SJCRH30 (cell line): ENCODE measurements at places on chromosomes 12 and 14. TPM values are rescaled to one million over a fixed set of nuclear protein-coding genes. Genes with fewer than 3 reads are reported as not detected.

DNA sequence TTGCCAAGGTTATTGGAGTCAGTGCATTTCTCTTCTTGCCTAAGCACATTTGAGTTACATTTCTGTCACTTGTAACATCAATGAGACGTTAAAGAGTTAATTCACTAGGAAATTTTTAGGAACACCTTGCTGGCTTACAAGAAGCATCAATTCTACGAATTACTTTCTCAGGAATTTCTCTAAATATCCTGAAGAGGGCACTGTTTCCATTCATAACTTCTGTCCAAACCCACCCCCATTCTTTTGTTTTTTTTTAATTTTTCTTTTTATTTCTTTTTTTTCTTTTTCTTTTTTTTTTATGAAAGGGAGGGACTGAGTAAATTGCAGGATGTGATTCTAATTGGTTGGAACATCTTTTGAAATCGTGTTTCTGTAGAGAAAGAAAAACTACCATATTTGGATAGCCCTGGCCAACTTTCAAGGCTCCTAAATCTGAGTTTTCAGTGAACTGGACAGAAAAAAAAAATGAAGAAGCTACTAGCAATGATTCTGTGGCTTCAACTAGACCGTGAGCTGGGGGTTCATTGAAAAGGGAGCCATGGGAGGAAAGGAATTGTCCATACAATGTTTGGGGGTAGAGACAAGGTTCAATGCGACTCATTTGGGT lies 285.3 kb downstream of the DAD1 start:
- peak; percentile 23 for DNase-seq

- peak; percentile 58 for DNase-seq
Measured at GRCh38 chr12:68180792-68181744, 21.5 kb upstream of the IFNG start.

DNA sequence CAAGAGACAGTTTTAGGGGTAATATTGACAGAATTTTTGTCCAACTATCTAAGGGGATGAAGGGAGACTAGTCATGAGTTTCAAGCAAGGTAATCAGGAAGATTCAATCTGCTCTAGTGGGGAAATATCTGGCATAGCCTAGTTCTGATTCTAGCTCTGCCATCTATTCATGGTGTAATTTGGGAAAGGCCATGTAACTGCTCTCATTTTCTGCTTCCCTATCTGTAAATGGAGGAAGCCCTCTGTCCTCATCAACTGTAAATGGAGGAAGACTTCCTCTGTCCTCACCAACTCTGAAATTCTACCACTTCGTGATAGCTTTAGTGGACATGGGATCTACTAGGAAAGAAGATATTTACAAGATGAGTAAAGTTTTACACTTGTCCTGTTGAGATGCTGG lies 37.9 kb downstream of the BHLHE41 start:
- DNase-seq = no peak

GRCh38 chr12:4829161-4829792 lies 80.4 kb upstream of the KCNA1 start:
- DNase-seq = no peak

GRCh38 chr12:685388-685787 lies 22.1 kb upstream of the NINJ2 start:
- DNase-seq = peak; percentile 58

GRCh38 chr12:20248646-20249045 lies 119.7 kb upstream of the PDE3A start:
- peak; percentile 27 for DNase-seq

DNA sequence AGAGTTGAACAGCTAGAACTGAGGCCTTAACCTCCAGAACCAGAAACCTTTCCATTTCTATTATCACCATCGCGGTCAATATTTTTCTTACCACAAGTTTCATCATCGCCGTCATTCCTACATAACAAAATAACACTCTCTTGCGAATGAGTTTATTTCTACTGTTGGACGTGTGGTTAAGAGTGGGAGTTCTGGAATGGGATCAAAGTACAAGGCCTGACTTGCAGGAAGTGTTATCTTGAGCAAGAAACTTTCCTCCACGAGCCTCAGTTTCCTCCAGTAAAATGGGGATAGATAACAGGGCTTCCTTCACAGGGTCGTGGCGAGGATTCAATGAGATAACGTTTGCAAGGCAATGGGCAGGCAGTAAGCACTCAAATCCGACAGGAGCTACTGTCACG lies 652 bp downstream of the SART3 start:
- no peak for DNase-seq

- no peak for DNase-seq
Measured at GRCh38 chr14:89473989-89474388, 57.0 kb upstream of the FOXN3 start.

GRCh38 chr12:119630223-119630780 lies 36.7 kb downstream of the TMEM233 start:
- no peak for DNase-seq

- DNase-seq = no peak
Measured at GRCh38 chr14:22428700-22429291, 160.2 kb downstream of the DAD1 start.

GRCh38 chr14:31926123-31926522 lies 151.0 kb upstream of the ARHGAP5 start:
- no peak for DNase-seq

DNA sequence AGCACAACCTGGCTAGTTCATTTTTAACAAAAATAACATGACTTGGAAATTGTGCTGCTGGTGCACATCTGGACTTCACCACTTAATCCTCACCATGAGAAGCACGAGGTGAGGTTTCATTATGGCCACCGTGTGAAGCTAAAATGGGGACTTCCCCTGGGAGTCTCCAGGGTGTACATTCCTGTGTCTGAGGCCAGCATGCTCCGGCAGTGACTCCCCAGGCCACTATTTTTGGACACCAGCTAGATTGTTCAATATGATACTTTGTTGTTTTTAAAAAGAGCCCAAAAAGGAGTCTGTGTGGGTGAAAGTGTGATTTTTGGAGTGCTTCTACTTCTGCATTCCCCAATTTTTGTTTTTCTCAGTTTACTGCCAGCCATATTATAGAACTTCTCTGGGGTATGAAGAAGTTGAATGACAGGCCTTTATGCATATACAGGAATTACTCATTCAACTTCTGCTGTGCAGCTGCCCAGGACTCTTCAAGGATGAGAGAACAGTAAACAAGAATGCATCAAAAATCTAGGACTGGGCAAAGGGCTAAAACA lies 16.9 kb upstream of the AICDA start:
- DNase-seq = peak; percentile 38

GRCh38 chr14:75230140-75230792 lies 48.4 kb upstream of the FOS start:
- no peak for DNase-seq

- no peak for DNase-seq
Measured at GRCh38 chr12:64860446-64860998, 36.1 kb downstream of the TBC1D30 start.

DNA sequence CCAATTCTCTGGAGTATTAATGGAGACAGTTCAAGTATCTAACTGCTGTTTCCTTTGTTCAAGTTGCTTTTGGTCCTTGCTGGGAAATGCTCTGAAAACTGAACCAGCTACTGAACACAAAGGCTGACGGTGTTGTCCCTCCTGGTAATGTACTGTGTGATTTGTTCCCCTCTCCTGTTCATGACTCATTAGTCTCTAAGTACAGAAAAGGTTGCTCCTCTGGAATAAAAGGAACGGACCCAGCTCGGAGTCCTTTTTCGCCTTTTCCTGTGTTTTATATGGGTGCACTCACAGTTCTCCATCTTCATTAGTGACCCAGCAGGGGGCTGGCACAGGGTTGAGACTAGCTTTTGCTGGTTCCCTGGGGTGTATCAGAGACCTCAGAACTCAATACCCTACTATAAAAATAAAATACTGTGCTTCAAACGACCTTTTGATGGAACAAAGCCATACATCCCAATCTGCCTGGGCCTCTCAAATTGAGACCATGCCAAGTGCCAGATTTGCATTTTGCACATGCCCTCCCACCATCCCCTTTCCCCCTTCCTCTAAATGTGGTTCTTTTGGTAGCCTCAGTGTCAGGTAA lies 269.7 kb downstream of the RAD51B start:
- peak; percentile 81 for DNase-seq

DNA sequence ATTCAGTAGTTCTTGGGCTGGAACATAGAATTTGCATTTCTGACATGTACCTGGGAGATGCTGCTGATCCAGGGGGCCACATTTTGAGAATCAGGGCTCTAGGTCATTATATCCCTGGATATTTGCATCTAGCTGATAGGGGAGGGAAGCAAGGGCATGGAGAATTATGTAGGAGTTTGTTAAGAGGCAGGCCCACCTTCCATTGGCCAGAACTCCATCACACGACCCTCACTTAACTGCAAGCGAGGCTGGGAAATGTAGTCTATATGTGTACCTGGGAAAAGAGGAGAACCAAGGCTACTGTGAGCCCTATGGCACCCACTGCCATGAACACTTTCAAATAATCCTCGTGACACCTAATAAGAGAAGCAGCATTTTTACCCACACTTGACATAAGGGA lies 657.6 kb downstream of the MED13L start:
- no peak for DNase-seq

DNA sequence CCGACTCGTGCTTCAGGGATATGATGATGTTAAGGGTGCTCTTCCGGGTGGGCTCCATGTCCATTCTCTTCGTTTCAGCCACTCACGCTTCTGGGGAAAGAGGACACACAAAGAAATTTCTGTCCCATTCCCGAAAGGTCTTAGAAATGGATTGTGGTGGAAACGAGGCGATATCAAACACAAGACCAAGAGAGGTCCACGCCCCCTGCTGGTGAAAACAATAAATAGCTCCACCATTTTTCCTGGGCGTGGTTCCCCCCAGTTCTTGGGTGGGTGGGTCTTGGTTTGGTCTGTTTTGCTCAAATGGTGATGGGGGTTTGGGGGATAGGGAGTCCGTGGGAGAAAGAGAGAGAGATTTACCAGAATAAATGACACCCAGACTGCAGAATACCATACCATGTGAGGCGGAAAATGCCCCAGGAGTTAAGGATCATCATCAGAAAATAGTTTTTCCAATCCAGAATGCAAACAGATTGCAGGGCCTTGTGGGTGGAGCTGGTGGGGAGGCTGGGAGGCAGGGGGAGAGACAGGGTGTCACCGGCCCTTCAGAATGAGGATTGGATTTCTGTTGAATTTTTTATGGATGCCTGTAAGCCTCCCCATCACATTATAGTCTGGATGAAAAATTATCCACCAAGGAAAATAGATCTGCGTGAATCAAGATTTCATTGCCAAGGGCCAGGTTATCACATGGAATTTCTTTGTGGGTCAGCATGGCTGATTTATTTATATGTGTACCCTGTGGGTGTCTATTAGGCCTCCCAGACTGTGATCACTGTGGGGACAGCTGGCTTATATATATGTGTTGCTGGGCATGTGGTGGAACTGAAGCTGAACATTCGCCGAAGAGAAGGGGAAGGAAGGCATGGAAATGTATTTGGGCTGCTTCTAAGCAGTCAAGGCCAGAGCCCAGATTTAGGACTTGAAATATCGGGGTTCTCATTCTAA lies 55.8 kb downstream of the SRRM4 start:
- peak; percentile 10 for DNase-seq

DNA sequence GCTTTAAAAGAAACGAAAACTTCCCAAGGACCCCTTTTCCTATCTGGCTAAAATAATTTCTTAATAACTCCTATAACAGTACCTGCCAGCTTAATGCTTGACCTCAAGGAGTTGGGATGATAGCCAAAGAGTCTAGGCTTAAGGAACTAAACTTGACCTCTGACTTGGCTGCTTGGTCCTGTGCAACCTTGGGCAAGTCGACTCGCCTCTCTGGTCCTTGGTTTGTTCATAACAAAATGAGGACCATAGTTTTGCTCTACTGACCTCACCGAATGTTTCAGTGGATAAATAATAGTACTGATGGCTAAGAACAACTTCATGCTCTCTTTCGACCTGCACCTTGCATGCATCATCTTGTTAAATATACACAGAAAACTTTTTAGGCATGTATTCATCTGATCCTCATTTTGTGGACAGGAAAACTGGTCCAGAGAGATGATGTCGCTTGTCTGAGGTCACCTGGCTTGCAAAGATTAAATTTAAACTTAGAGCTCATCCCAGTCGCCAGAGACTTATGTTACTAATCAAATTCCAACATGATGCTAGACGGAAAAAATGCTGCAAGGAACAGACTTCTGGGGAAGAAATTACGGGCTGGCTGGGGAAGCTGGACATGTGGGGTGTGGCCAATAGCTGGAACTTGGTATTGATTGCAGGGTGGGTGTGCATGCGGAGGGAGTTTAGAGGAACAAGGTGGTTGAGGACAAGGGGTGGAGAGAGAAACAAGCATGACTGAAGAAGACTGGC lies 38.0 kb upstream of the WSCD2 start:
- no peak for DNase-seq

- DNase-seq = no peak
Measured at GRCh38 chr12:116594325-116595038, 35.3 kb downstream of the MAP1LC3B2 start.

- DNase-seq = no peak
Measured at GRCh38 chr12:97342130-97342529, 120.5 kb upstream of the RMST start.

DNA sequence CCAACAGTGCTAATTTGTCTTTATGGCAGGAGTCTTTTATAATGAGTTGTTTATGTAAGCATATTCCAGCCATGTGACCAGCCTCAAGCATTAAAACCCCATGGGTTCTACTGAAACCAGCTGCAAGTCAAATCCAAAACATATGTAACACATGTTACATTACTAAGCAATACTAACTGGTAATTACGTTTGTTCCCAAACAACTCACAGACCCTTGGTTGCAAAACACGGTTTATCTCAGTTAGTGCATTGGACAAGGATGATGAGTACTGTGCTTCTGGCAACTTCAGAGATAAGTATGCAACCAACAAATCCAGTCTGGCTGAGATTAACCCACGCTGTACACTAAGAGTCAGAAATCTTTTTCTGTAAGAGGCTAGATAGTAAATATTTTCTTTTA lies 110.1 kb upstream of the FAR2 start:
- DNase-seq = no peak

- no peak for DNase-seq
Measured at GRCh38 chr14:89144066-89144465, 273.0 kb downstream of the FOXN3 start.

DNA sequence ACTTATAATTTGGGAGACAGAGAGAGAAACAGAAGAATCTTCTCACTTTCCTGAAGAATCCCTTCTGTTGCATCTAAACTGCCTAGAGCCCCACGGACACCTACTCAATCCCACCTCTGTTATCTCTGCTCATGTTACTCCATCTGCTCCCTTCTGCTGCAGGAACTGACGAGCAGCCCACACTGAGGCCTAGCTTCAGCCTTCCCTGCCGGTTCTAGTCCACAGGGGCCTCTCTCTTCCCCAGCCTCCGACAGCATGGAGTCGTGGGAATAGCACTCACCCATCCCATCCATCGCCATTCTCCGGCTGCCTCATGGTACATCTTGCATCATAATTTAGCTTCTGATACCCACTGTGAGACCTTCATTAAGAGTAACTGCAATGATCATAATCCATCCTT lies 4.0 kb downstream of the RAB15 start:
- DNase-seq = no peak

The TAMALIN gene
- 3.3 and 4.5 TPM in 2 replicates for total RNA-seq

The MIP gene
- total RNA-seq = not detected in 2 replicates

The PDZRN4 gene
- not detected in 2 replicates for total RNA-seq

The PKP2 gene
- total RNA-seq = 3.5 and 5.1 TPM in 2 replicates

The THTPA gene
- 12.3 and 14.9 TPM in 2 replicates for total RNA-seq

The C14orf132 gene
- total RNA-seq = not detected in 2 replicates

The SARNP gene
- 109 and 132 TPM in 2 replicates for total RNA-seq

The HVCN1 gene
- 2.7 and 2.8 TPM in 2 replicates for total RNA-seq

The RD3L gene
- total RNA-seq = not detected in 2 replicates

The SCYL2 gene
- total RNA-seq = 42.5 and 49.0 TPM in 2 replicates
